ENCODE measurements at places on chromosomes 13 and 19.

- no peak for DNase-seq
These were observed 1.6 kb downstream of the JAK3 start for GRCh38 chr19:17846146-17846545.

DNA sequence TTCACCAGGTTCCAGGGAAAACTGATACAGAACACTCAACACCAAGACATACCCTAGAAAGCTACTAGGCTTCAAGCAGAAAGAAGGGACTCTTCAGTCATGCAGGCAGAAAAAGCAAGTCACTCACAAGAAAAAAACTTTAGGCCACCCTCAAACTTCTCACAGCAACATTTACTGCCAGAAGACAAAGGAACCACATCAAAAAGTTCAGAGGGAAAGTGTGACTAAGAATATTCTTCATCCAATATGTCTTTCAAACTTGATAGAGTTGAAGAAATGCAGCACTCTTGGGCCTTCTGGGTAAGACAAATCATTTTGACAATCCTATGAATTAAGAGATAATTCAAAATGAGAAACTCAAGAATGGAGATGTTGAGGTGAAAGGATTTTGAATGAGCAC, 7.7 kb downstream of the DZIP1 start:
- DNase-seq: no peak

DNA sequence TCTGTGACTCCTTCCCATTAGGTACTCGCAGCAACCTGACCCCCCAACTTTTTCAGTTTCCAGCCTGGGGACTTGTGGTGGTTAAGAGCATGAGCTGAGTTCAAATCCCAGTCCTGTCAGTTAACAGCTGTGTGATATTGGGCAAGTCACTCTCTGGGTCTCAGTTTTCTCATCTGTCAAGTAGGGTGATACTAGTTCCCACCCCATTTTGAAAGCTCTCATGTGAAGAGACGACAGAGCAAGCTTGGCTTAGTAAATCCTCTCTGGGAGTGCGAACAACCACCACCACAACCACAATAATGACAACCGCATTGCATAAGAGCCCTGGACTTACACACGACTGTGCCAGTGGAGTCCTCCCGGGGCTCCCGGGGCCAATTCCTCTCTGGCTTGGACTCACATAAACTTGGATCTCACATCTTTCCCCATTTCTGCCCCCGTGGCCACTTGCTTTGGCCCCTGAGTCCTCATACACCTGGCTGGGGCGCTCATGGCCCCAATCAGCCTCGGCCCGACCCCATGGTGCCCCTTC, 454 bp downstream of the BLVRB start:
- peak; percentile 70 for DNase-seq

DNA sequence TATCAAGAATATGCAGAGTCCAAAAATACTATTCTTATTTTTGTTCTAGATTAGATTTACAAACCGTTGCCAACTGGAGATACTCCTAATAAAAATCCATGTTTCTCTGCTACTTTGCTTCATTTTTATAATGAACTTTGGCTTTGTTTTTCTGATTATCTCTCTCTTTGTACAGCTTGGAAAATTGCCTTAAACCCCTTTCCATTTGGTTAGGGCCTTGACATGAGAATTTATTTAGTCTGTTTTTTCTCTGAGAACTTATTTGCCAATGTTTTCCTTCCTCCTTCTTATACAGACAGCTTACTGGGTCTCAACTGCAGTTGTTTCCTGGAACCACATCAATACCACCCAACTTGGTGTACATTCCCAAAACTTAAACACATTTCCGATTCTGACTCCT, 555.4 kb downstream of the SLITRK6 start:
- no peak for DNase-seq

GRCh38 chr13:110258876-110259631, 47.9 kb downstream of the COL4A1 start:
- peak; percentile 35 for DNase-seq

DNA sequence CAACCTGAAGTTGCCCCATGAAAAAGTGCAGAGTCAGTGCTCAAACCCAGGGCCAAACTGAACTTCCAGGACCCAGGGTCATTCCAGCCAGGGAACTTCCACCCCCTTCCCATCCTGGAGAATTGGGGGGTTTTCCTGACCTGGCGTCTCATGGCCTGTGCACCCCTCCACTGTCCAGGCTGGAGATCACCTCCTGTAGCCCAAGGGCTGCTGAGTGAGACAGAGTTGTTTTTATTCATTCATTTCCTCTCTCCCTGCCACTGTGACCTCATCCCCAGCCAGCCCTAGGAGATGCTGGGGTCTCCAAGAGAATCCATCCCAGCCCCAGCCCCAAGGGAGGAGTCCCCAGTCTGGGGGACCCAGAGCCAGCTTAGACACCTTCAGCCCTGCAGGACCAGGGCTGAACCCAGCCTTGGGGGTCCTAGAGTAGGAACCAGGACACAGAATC, 4.2 kb downstream of the FCHO1 start:
- DNase-seq: no peak

GRCh38 chr19:18093439-18094161, 4.0 kb upstream of the MAST3 start:
- peak; percentile 38 for DNase-seq

DNA sequence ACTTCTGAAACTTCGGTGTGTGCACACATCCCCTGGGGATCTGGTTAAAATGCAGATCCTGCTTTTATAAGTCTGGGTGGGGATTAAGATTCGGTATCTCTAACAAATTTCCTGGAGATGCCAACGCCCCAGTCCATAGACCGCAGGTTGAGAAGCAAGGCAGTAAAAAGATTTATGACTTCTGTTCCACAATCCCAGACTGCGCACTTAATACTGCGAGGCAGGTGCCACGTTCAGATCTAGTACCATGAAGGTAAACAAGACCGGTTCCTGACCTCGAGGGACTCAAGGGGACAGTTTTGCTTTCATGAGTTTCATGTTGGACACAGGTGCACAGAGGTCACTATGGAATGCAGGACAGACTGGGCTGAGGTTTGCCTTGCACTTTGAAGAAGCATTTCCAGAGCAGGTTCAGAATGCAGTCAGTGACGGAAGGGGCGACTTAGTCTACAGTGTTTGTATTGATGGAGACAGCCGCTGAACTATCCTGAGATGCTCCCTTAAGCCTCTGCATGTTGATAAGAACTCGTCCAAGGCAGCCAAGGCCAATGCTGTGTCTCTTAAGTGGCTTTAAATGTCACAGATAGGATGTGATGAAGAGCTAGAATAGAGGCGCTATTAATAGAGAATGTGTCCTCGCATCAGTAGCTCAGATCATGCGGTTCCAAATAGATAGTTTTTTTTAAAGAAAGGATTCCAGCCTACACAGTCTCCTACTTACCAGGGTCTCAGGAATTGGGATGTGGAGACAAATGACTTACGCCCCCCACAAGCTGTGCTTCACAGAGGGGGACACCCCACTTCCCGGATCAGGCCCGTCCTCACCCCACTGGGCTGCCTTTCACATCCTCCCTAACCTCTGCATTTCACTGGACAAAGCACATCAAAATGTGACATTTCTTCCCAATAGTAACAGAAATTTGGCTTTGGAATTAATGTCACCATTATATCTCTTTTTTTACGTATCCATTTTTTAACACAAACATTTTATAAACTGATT, 97.1 kb upstream of the IRS2 start:
- DNase-seq: no peak

GRCh38 chr13:98672947-98673613, 79.4 kb downstream of the SLC15A1 start:
- DNase-seq: peak; percentile 64

GRCh38 chr13:97535614-97536013, 101.6 kb downstream of the RAP2A start:
- peak; percentile 80 for DNase-seq

GRCh38 chr13:20566468-20566897, 474 bp upstream of the IFT88 start:
- DNase-seq: peak; percentile 84

- DNase-seq: no peak
These were observed 1586.1 kb downstream of the OLFM4 start for GRCh38 chr13:54614726-54615125.

- DNase-seq: no peak
These were observed 64.2 kb upstream of the UBL3 start for GRCh38 chr13:29914581-29914980.

GRCh38 chr19:32012206-32012605, 333.2 kb upstream of the ZNF507 start:
- DNase-seq: no peak

DNA sequence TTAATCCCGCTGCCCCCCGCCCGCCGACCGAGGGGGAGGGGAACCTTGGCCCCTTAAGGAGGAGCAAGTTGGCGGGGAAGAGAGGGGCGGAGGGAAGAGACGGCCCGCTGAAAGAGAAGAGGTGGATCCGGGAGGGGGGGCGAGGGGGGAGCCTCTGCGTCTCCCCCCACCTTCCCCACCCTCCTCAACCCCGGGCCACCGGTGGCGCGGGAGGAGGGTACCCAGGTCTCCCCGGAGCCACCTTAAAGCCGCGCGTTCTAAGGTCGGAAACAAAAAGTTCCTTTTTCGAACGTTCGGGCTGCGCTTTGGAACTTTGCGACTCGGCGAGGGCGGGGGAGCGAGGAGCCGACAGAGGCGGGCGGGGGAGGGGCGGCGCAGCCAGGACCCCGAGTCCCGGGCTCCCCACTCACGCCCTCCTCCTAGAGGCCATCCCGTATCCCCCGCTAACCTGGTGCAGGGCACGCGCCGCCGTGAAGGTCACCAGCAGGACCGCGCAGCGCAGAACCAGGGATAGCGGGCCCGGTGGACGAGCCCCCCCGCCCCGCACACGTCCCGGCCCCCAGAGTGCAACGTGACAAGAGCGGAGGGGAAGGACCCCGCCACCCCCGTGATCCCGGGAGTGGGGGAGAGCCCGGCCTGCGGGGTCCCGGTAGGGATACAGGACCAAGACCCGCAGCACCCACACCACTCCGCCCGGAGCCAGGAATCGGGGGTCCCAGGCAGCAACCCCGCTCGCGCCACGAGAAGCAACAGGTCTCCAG, 659 bp downstream of the ERF start:
- peak; percentile 80 for DNase-seq

DNA sequence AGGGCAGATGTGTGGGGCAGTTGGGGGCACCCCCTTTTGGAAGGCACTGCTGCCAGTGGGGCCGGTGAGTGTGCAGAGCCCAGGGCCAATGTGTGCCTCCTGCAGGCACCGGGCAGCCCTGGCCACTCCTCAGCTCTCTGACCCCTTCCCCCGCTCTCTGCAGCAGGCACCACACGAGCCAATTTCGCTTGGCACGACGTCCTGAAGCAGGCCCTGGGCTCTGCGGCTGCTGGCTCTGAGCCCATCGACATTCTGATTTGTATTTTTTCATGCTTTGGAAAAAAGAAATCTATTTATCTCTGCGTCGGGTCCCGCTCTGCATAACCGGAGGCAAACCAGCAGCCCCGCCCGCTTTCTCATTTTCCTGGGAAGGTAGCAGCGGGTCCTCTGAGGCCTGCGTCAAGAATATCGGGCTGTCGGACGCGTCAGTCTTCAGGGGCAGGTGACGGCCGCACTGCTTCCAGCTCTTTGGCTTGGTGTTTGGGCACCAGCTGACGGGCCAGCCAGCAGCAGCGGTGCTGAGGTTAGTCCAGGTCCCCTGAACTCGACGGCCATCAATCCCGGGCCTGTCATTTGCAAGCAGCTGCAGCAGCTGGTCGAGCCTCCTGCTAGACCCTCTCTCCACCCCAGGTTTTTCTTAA, 134.3 kb downstream of the KDM4B start:
- no peak for DNase-seq

DNA sequence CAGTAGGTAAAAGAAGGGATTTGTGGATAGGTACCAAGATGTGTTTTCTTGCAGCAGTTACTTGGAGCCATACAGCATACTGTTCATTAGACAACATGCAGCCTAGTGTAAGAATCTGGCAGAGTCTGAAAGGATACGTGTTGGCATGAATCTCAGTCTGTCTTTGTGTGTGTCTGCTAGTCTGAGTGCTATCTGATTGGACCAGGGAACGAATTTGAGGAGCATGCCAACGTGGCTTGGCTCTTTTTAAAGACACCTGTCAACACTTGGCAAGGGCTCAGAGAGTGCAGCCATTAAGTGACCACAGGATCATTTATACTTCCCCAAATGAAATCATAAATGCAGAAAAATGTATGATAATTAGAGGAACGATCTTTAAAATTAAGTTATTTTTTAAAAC, 27.6 kb upstream of the ATXN8OS start:
- no peak for DNase-seq

DNA sequence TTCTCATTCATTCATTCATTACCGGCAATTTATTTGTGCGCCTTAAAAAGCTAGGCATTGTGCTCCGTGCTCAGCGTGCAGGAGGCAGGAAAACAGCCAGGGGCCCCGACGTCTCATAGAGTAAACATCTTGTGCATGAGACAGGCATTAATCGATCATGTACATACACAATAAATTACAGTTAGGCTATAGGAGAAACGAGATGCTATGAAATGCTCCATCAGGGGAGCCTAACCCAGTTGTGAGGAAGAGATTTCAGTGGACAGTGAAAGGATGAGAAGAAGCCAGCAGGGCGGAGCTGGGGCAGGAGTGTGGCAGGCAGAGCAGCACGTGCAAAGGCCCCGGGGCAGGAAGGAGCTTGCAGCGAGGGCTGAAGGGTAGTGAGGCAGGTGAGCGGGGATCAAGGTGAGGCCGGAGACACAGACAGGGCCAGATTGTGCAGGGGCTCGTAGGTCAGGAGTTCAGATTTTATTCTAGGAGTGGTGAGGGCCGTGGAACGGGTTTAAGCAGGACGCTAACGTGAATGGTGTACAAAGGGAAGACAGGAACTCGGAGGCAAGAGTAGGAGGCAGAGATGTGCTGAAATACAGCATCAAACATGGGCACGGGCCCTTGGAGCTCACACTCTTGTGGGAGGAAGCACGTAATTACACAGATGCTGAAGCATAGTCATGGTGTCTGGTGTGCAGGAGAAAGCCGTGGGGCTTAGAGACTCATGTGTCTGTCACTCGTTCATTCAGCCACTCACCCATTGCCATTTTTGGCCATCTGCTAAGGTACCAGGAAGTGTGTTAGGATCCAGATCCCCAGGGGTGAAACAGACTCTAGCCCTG, 7.8 kb upstream of the CACNG6 start:
- no peak for DNase-seq

Measured in fibroblast of skin of right biceps (primary cell).